ENCODE measurements at places on chromosomes 12 and 14.

GRCh38 chr14:52346778-52347177 is 32.7 kb downstream of the PTGER2 start:
- DNase-seq, result no peak

DNA sequence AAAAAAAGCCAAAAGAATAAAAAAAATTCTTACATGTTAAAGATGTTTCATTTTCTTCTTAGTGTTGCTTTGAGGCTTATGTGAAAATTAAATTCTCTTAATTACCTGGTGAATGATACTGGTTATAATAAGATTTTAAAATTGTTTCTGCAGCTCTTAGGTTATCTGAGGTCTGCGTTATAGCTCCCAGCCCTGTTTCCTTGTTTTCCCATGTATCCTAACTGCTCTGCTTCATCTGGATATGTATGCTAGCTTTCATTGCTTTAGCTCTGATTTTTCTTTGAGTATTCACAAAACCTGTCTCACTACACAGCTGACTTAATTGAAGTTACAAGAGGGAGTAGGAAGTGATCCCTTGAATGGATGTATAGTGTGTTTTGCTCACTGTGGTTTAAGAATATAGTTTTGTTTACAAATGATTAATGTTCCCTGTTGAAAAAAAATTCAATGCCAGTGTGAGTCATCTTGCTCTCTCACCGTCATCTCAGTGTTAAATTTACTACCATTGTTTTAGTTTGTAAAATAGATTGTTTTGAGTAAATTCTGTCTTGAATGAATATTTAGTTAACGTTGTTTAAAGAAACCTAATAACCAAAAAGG is 26.8 kb downstream of the CPSF6 start:
- no peak for DNase-seq

DNA sequence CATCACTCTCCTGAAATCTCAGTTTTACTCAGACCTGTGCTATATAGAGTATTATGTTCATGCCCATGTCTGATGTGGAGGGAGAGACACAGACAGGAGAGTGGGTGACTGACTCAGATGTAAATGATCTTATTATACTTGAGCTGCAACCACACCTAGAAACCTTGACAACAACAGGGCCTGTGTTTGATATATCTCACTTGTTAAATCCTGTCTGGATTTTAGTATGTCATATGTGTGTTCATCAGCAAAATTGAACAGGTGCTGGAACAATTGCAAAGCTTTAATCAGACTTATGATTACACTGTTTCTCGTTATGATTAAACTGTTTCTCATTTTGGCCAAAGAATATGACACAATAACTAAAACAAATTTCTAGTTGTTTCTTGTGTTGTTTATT is 37.7 kb downstream of the DIP2B start:
- DNase-seq, result peak; percentile 29

DNA sequence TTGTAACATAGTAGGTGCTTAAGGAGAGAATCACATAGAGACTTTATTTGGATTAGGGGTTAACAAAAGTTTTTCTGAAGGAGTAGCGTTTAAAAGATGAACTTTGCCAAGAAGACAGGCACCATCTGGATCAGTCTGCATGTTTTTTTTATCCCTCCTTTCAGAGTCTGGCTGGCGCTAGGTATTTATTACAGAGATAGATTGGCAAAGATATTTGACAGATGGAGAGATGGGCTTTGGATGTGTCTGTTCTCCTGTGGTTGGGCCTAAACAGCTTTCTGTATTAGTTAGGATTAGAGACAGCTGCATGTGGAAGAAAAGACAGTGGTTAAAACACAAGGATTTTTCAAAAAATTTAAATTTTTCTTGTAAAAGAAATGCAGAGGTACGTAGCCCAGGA is 133.9 kb downstream of the C12orf75 start:
- no peak for DNase-seq

DNA sequence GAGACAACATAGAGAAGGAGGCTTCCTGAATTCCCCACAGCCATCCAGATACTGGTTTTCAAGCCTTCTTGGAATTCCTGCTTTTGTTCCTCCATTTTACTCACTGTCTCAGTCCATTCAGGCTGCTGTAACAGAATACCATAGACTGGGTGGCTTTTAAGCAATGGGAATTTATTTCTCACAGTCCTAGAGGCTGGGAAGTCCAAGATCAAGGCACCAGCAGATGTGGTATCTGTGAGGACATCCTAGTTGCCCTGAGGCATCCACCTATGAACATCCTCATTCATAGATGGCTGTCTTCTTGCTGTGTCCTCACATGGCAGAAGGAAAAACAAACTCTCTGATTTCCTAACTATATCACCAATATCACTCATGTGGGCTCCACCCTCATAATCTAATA is 374.9 kb downstream of the FUT8 start:
- no peak for DNase-seq

Data from GM10248 (cell line).